ENCODE measurements at places on chromosomes 7 and 10.
A peak's percentile ranks its signal among the peaks of the same experiment; 100 is the strongest.

- DNase-seq, result no peak
Observed at GRCh38 chr7:66970310-66970709, 25.1 kb downstream of the SBDS start.

DNA sequence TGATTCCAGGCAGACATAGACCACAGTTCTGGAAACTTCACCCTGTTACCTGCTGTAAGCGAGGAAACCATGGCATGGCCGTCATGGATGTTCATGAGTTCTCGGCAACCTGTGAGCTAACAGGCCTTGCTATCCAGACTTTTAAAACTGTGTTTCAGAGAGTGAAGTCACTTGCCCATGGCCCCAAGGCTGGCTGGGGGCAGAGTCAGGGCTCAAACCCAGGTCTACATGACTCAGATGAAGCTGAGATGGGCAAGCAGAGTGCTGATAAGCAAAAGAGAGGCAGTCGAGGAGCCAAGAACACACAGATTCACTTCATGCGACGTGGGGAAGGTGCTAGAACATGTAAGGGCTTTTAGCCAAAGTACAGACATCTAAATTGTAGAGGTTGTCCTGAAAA lies 31.5 kb downstream of the C10orf53 start:
- no peak for DNase-seq

DNA sequence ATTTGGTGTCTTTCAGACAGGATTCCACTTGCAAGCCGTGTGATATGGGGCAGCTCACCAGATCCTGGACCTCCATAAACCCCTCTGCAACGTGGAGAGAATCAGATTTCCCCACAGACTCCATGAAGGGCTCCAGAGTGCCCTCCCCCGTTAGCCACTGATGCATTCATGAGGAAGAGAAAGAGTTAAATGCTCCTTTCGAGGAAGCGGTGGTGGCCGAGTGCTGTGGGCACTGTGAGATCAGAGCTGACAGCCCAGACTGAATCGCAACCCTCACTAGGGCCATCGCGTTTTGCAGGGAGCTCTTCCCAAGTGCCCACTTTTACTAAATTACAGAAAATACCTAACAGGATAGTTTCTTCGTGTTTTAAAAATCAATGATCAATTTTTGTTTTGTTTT lies 226.3 kb upstream of the ZNF32 start:
- no peak for DNase-seq

DNA sequence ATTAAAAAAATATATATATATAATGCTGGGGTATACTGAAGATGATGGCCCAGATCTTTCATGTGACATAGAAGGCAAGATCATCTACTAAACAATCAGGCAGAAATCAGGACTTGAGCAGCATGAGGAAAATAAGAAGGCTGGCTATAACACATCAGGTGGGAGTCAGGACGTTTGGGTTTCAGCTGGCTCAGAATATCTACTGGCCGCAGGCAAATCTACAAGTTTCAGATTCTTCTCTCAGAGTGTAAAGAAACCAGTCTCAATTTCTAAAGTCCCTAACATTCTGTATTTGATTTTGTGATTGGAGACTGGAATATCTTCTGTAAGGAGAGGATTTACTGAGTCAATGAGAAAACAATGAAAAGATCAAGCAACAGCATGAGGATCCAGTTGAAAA lies 37.7 kb upstream of the FAM3C start:
- no peak for DNase-seq

- DNase-seq, result no peak
Observed at GRCh38 chr10:15321431-15322341, 49.4 kb downstream of the FAM171A1 start.

GRCh38 chr7:149245244-149245643 lies 5.8 kb downstream of the ZNF212 start:
- no peak for DNase-seq

- DNase-seq, result no peak
Observed at GRCh38 chr10:33817605-33818004, 483.1 kb upstream of the NRP1 start.

DNA sequence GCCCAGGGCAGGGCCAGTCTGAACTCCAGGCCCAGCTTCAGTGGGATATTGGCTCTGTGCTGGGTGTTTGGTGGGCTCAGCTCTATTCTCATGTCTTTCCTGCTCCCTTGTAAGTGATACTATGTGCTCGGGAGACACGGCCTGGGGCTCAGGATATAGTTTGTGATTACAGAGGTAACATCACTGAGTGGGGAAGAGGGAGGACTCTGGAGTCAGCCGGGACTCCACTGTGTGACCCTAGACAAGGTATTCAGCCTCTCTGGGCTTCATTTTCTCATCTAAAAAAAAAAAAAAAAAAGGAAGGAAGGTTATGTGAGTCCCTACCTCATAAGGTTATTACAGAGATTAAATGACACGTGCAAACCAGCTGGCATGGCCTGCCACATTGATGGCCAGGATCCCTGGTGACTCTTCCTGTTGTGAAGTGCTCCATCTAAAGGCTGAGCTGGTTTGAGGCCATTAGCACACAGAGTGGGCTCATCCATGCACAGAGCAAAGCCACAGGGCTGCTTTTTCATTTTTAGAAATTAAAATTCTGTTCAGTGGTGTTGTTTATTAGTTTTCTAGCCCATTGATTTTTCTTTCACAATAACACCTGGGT lies 15.7 kb downstream of the SLC13A4 start:
- DNase-seq, result no peak

GRCh38 chr7:55903985-55904759 lies 16.9 kb downstream of the ZNF713 start:
- DNase-seq, result no peak

- DNase-seq, result no peak
Observed at GRCh38 chr7:143041346-143041745, 10.8 kb upstream of the OR6V1 start.

DNA sequence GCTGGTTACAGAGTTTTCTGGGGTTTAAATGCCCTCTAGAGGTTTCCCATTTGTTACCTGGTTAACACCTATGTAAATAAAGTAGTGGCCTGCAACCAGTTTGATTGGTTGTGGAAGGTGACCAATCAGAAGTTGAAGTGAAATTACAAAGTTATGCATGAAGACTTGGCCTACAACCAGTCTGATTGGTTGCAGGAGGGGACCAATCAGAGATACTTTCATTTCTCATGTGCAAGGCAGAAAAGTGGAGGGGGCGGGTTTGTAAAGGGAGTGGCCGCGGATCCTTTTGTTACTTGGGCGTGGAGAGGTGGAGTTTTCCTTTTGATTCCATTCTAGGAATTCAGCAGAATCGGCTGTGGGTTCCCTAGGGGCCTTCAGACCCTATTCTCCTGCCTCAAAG lies 80.8 kb downstream of the SEC23IP start:
- no peak for DNase-seq

DNA sequence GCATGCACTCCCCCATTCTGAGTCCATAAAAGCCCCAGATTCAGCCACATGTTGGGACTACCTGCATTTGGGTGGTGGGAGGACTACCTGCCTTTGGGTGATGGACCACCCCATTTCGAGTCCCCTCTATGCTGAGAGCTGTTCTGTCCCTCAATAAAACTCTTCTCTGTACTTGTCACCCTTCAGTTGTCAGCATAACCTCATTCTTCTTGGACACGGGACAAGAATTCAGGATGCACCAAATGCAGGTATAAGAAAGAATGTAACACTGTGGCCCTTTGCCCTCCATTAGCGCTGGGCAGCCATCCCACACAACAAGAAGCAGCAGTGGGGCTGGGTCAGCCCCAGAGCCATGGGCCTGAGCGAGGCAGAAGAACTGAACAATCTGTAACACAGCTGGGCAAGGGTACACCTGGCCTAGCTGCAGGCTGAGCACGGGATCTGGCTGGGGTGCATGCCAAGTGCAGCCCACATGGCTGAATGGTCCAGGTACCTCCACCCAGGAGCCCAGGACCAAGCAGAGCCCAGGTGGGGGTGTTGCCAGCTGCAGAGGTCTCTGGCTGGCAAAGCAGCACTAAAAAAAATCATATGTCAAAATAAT lies 1344.3 kb upstream of the LRRTM3 start:
- DNase-seq, result no peak

DNA sequence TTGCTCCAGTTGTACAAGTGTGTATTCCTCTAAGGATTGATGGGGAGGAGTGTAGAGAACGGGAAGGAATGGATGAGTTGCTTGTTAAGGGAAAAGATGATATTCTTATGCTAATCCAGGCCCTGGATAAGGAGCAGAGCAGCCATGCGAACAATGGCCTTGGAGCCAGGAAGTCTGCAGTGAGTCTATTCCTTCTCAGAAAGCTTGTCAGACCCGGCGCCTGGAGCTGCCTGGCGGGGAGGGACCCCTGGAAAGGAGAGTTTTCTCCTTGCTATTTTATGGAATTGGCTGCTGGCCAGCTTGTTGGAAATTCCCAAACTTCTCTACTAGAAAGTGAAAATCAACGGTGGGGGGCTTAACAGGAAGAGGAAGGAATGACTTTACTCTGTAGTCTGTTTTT lies 89.1 kb downstream of the MMRN2 start:
- DNase-seq, result no peak

- no peak for DNase-seq
Observed at GRCh38 chr7:129740574-129741410, 129.3 kb downstream of the NRF1 start.

GRCh38 chr10:25818751-25819150 lies 115.3 kb upstream of the MYO3A start:
- DNase-seq, result no peak

DNA sequence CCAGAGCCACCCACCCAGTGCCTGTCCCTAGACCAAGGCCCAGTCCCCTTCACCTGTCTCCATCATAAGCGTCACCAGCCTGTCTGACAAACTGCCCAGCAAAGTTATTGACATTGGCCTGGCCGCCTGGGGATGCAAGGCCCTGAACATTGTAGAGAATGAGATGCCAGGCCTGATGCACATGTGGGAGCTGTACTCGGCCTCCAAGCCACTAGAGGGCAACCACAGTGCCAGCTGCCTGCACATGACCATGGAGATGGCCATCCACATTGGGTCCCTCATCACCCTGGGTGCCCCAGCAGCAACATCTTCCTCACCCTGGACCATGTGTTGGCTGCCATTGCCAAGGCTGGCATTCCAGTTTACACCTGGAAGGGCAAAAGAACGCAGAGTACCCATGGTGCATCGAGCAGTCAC lies 63.7 kb upstream of the ANTXRL start:
- DNase-seq, result no peak

GRCh38 chr10:113060201-113061053 lies 110.4 kb downstream of the TCF7L2 start:
- no peak for DNase-seq

DNA sequence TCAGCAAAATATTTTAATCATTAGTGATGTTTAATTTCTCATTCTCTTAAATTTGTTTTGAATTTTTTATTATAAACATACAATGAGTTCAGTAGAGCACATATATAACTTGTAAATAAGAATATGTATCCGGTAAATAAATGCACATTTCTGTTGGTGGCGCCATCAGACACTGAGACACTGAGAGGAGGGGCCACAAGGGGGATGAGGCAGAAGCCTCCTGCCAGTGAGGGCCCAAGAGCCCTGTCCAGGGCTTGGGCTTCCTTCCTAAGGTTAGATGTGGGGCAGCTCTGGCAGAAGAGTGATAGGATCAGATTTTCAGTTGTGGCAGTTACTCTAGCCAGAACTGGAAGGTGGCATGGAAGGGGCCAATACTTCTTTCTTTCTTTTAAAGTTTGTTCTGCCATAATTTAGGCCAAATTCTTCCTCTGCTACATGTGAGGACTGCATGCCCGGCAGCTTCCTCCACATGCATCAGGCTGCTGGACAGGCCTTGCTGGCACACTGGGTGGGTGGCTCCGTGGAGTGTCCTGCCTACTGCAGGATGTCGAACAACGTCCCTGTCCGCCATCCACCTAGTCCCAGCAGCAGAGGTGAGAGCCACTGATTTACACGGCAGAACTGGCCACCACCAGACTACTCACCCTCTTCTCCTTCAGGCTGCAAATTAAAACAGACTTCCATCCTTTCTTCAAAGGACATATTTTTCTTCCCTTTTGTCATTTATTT lies 13.2 kb downstream of the PTPRN2 start:
- no peak for DNase-seq

GRCh38 chr7:126150278-126150958 lies 1102.3 kb downstream of the GRM8 start:
- DNase-seq, result no peak

GRCh38 chr10:104043185-104043830 lies 42.4 kb downstream of the COL17A1 start:
- no peak for DNase-seq

DNA sequence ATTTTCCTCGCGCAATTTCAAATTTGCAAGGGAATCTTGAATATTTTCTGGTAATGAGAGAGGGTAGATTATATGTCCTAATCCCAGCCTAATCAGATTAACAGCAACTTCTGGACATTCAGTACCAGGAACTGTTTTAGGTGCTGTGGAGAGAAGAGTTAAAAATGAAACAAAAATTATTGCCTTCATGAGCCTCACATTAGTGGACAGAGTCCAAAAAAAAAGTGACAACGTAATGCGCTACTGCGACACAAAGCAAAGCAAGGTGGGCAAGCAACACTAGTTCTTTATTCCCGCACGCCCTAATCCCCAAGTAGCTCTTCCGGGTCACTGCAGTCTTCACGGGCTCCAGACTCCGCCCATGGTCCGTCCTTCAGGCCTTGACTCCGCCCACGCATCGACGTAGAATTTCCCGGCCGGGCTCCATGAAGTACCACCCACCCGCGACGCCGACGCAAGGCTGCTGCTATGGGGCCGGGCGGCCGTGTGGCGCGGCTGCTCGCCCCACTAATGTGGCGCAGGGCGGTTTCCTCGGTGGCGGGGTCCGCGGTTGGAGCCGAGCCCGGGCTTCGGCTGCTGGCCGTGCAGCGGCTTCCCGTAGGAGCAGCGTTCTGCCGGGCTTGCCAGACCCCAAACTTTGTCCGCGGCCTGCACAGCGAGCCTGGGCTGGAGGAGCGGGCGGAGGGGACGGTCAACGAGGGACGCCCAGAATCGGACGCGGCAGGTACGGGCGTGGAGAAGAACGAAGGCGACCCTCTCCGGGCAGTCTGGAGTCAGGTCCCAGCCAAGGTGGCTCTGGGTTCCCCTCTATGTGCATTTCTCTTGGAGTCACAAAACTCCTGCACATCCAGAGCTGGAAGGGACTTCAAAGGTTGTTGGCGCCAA lies at the start of gene MALSU1:
TSS of gene MALSU1 (plus strand) at position 455 of the 885 bp plus-strand sequence. CDS start at position 469, 14 bp downstream.
- peak; percentile 93 for DNase-seq

DNA sequence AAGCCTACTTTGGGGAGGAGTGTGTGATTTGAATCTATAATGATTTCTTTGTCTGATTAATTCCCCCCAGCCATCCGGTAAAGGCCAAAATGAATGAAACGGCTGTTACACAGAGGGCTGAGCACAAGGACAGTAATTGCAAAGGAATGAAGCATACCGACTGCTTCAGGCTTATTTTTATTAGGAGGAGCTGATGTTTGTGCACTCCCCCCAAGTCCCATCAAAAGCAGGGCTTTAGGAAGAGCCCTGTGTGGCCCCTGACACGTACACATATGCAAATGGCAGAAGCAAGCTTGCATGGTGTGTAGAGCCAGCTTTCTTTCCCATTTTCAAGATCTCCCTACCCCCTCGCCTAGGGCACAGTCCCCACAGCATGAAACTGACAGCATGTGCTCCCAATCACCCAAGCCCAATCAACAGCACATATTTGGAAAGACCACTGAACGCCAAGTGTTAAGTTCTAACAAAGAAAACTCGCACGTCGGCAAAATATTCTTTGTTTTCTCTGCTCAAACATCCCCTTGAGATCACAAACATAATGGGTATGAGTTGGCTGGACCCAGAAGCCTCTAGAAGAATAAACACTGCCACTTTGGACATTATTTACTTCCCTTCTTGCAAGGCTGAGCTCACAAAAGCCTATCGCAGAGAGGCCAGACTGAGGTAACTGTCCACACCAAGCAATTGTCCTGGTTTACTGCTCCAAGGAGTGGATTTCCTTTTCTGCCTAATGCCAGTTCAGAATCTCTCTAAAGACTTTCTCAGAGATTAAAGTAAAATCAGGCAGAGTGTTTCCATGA lies 143.0 kb downstream of the CUBN start:
- no peak for DNase-seq

All from activated naive CD4-positive, alpha-beta T cell (primary cell).